ENCODE measurements at places on chromosomes 5 and 9. TPM values are rescaled to one million over a fixed set of nuclear protein-coding genes. Genes with fewer than 3 reads are reported as not detected.
A peak's percentile ranks its signal among the peaks of the same experiment; 100 is the strongest.

DNA sequence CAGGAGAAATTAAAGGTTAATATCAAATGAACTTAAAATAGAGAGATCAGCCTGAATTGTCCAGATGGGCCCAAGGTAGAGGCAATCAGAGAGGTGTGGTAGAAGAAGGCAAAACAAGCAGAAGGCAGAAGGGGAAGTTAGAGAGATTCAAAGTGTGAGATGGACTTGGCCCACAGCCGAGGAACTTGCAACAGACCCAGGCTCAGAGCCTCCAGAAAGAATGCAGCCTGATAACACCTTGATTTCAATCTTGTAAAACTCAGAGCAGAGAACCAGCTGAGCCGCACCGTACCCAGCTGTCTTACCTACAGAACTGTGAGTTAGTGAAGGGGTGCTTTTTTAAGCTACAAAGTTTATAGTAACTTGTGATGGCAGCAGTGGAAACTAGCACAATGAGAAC lies 190.9 kb downstream of the RFK start:
- DNase-seq, result no peak

GRCh38 chr9:121699571-121700164 lies 48.2 kb downstream of the DAB2IP start:
- no peak for DNase-seq

DNA sequence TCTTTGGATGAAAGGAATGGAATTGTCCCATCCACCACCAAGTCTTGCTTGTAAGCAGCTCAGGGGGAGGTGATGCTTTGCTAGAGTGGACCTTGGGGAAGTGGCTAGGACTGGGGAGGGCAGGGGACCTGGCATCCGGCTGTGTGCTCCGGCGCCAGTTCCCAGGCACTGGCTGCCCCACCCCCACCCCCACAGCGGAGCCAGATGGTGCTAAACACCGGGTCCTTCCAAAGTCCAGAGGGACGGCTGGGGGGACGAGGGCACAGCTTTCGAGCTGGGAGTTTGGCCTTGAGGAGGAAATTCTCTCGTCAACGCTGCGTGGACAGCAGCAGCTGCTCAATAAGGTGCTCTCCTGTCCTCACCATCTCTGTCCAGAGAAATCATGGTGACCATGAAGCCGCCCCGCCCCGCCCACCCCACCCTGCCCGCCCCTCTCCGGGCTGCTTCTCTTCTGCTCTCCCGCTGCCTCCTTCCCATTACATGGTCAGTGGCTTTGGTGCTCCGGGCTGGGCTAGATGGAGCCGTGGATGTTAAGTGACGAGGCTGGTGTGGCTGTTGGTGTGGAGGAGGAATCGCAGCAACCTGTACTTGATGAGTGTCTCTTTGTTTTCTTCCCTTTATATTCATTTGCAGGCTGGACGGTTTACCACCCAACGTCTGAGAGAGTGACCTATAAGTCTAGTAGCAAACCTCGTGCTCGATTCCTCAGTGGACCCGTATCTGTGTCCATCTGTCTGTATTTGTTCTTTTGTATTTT lies 115.7 kb downstream of the WNK2 start:
- no peak for DNase-seq

DNA sequence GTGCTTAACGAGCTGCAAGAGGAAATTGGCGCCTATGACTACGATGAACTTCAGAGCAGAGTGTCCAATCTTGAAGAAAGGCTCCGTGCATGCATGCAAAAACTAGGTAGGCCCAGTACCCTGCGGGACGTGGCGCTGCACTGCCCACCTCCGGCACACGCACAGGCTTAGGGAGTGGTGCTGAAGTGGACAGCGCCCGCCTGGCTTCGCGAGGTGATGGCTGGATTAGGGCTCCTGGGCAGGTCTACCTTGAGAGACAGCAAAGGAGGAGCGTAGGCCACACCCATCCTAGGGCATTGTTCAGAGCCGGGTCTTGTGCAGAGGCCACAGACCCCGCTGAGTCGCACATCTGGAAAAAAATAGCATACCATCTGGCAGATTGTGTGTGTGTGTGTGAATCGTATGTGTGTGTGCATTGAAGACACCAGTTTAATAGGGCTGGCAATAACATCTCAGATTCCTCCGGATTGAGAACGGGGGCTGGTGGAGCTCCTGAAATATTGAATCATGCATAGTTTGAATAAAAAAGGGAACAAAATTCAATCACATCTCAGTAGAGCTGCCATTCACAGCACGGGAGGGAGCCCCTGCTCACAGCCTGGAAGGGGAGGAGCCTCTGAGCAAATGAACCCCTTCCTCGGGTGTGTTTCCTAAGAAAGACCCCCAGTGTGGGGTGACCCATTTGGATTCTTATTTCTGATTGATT lies 11.1 kb downstream of the OLFM1 start:
- peak; percentile 3 for DNase-seq

- peak; percentile 46 for DNase-seq
Observed at GRCh38 chr9:91664663-91665062, 241.0 kb upstream of the NFIL3 start.

DNA sequence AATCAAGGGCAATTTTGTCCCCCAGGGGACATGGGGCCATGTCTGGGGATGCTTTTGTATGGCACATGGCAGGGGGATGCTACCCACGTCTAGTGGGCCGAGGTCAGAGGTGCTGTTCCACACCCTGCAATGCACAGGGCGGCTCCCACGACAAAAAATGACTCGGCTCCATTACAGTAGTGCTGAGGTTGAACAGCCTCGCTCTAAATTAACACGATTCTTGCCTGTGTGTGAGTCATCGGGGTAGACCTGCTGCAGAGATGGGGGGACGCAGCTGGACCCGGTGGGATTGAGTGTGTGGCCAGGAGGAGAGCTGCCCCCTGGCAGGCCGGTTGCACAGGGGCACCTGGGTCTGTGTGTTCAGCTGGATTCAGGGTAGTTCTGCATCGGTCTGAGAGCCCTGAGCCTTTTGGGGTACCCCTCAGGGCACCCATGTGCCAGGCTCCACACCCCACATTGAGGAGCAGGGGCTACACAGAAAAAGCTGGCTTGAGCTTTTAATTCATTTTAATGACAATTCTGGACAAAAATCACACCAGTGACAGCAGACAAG lies 20.0 kb upstream of the COL5A1 start:
- DNase-seq, result no peak

- no peak for DNase-seq
Observed at GRCh38 chr5:159047086-159047485, 52.6 kb downstream of the EBF1 start.

DNA sequence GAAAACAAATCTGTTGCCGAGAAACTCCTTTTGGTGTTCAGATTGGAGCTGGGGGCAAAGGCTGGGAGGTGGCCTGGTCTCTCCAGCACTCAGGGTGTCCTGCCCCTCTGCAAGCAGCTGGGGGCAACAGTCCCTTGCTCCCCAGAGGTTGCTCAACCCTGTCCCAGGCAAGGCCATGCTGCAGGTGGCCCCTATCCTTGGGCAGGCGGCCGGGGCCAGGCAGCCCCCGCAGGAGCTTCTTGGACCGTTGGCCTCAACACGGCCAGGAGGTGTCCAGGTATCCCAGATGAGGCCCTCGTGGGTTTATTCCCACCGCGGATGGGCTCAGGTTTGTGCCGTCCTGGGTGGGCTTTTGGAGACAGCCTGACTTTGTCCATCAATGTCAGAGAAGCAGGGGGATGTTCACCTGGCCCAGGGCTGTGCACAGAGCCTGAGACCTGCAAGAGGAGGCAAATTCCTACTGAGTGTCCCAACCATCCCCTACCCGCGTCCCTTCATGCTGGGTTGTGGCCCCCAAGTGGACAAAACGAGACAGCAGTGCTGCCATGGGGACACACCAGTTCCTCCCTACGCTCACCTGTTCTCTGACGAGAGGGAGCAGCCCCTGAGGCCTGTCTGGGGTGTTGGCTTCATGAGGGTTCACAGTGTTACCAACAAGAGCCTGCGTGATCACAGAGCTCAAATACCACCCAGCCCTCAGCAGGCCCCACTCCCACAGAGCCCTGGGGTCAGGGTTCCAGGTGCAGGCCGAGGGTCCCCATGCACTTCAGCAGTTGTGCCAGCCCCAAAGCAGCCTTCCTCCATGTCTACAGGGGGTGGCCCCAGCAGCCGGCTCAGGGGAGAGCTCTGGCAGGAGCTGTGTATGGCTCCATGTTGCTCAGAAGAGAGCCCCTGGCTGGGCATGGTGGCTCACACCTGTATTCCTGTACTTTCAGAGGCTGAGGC lies 9.5 kb upstream of the CCDC187 start:
- no peak for DNase-seq

DNA sequence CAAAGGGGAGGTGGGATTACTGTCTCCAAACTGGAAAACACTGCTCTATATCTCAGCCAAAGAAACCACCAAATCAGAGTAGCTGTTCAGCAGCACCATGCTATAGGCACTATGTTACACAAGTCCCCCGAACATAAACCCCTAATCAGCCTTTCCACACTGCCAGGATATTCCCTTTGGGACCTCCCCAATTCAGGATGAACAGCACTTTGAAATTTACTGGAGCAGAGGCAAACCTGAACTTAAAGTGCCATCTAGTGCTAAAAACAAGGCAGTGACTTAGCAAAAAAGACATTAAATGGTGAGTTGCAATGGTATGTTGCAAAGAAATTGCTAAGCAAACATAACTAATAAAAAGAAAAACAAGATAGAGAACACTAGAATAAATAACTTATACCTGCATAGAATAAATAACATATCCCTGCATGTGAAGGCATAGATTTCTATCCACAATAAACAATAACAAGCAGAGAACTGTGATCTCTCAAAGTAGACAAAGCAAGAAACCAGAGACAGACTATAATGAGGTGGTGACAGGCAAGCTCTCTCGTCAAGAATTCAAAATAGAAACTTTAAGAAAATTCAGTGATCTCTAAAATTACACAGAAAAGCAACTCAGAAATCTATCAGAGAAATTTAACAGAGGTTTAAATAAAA lies 584.4 kb upstream of the ACO1 start:
- DNase-seq, result peak; percentile 47

- DNase-seq, result peak; percentile 96
Observed at GRCh38 chr5:132426525-132427138, 57.1 kb downstream of the SLC22A5 start.

DNA sequence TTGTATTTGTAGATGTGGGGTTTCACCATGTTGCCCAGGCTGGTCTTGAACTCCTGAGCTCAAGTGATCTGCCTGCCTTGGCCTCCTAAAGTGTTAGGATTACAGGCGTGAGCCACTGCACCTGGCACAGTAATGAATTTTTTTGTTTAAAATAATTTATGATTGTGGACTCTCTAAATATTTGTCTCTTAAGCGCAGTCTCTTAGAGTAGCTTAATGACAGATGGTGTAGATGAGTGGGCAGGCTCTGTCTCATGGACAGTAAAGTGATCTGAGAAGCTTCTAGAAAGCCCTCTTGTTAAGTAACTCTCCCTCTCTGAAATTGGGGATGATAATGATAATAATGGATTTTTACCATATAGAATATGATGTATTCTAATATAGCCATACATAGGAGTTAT lies 47.5 kb upstream of the KIAA1958 start:
- no peak for DNase-seq

DNA sequence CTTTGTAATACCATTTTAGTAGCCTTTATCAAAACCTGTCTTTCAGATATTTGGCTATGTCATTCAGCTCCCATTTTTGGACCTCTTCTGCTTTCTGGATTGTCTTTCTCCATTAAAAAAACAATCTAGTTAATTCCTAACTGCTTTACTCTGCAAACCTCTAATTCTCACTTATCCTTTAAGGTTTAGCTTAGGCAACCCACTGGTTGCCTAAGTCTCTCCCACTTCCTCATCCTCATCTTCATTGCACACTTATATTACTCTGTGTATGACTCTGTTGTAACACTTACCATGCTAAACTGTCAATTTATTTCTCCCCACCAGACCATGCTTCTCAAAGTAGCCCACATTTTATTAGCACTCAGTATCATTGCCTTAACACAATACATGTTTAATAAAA lies 205.0 kb upstream of the DMRTA1 start:
- DNase-seq, result no peak

GRCh38 chr9:87763286-87763685 lies 37.4 kb downstream of the CTSL start:
- no peak for DNase-seq

DNA sequence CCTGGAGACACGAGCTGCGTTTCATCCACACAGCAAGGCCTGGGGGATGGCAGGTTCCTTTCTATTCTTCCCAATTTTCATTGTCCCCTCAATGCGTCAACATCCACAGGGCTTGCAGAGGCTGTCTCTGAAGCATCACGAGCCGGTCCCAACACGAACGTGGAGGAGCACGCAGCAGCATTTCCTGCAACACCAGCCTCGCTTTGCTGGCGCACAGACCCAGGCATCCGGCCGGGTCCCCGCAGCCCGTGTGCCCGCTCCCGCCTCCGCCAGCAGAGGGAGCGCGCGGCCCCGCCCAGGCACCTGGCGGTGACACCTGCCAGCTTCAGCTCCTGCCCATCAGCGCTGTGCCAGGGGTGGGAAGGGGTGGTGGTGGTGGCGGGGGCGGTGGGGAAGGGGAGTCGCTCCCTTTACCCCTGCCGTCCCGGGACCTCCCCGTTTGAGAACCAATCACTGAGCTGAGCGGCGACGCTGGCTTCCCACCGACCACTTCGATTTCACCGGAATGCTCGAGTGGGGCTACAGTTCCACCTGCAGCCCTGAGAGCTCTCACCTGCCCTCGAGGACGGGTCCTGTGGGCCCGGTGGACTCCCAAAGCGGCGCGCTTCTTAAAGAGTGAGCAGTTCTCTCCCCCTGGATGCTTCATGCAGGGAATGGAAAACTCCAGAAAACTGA lies 464.5 kb downstream of the ICE1 start:
- no peak for DNase-seq

DNA sequence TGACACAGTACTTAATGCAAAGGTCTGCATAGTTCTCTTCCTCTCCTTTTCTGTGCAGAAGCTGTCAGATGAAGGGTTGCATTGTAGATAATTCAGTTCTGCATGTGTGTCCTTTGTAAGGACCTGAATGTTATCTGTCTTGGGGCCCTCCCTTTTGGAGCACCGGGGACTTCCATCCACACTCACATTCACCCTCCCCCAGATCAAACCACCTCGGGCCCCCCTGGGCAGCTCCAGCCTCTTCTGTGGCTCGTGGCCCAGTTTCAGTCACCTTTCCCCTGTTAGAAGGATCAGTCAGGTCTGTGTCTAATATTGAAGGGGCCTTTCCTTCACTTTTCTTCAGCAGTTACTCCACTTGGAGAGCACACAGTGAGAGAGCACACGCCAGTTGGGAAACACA lies 11.0 kb downstream of the DMRT1 start:
- no peak for DNase-seq

- DNase-seq, result peak; percentile 84
Observed at GRCh38 chr5:169416583-169417196, 115.8 kb upstream of the SLIT3 start.

DNA sequence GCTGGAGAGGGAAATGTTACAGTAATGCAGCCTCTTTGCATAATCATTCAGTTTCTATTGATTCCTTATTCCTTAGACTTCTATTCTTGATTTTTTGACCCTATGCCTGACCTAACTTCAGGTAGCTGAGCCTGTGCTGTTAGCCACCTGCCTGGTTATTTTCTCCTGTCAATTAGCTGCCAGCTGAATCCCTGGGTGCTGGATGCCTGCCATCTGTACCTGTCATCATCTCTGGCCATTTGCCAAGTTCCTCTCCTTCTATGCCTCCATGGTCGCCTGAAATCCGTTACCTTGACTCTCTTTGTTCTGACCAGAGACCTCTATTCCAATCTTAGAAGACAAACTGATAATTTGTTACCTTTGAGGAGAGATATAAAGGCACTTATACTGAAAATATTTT lies 178.3 kb downstream of the CAVIN4 start:
- DNase-seq, result no peak

- no peak for DNase-seq
Observed at GRCh38 chr5:54040804-54041203, 269.6 kb downstream of the ARL15 start.

- DNase-seq, result no peak
Observed at GRCh38 chr9:21286659-21287058, 18.5 kb downstream of the IFNA5 start.

ARL14EPL gene
- not detected for total RNA-seq

ST8SIA4 gene
- 3.5 TPM for total RNA-seq

C5orf15 gene
- 53.8 TPM for total RNA-seq

Data from fibroblast of villous mesenchyme (primary cell).